ENCODE measurements at places on chromosomes 2 and 18. TPM values are rescaled to one million over a fixed set of nuclear protein-coding genes. Genes with fewer than 3 reads are reported as not detected.

- DNase-seq: no peak
Measured at GRCh38 chr2:98333922-98334321, 12.3 kb upstream of the CNGA3 start.

- peak; percentile 83 for DNase-seq
Measured at GRCh38 chr2:101038455-101039255, 36.6 kb downstream of the RPL31 start.

- DNase-seq: no peak
Measured at GRCh38 chr18:58476022-58476421, 152.9 kb downstream of the ALPK2 start.

DNA sequence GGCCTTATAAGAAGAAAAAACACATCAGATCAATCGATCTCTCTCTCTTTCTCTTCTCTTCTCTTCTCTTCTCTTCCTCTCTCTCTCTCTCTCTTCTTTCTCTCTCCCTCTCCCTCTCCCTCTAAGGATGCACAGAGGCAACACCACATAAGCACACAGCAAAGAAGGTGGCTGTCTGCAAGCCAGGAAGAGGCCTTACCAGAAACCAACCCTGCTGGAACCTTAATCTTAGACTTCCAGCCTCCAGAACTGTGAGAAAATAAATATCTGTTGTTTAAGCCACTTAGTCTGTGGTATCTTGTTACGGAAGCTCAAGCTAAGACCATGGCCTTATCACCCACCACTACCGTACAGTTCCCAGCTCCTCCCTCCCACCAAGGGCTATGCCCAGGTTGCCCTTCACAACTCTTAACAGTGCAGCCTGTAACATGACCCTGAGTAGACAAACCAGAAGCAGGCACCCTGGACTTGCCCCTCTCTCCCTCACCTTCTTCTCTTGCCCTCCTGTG, 25.2 kb upstream of the TMEM237 start:
- DNase-seq: no peak

DNA sequence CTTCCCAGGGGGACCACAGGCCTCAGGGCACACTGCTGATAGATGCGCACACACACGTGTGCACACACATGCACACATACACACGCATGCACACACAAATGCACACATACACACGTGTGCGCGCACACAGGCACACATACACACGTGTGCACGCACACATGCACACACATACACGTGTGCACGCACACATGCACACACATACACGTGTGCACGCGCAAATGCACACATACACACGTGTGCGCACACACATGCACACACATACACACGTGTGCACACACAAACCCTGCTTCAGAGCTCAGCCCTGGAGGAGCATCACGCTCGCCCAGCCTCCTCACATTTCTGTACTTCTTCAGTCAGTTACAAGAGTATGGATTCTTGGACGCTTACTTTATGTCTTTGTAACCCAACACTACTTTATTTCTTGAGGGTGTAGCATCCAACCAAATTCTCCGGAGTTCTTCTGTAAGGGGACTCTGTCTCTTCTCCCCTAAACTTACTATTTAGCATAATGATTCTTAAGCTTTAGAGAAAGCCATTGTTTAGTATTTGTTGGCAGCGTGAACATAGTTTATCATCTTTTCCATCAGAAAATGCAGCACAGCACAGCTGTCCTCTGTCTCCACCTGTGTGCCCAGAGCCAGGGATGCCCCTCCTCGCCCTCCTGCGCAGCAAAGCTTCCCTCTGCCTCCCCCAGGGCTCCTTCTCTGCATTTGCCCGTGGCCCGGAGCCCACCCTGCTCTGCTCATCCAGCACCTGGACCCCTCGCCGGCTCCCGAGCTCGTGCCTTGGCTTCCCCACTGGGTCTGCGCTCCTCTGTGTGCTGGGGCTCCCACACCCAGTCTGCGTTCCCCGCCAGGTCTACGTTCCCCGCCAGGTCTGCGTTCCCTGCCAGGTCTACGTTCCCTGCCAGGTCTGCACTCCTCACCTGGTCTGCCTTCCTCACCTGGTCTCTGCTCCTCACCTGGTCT, 74.4 kb upstream of the CTDP1 start:
- no peak for DNase-seq

- DNase-seq: no peak
Measured at GRCh38 chr2:203689426-203690116, 16.9 kb upstream of the CD28 start.

GRCh38 chr2:144681389-144681788, 161.5 kb upstream of the ZEB2 start:
- DNase-seq: no peak

GRCh38 chr2:109535217-109535946, 78.4 kb downstream of the SEPTIN10 start:
- no peak for DNase-seq

DNA sequence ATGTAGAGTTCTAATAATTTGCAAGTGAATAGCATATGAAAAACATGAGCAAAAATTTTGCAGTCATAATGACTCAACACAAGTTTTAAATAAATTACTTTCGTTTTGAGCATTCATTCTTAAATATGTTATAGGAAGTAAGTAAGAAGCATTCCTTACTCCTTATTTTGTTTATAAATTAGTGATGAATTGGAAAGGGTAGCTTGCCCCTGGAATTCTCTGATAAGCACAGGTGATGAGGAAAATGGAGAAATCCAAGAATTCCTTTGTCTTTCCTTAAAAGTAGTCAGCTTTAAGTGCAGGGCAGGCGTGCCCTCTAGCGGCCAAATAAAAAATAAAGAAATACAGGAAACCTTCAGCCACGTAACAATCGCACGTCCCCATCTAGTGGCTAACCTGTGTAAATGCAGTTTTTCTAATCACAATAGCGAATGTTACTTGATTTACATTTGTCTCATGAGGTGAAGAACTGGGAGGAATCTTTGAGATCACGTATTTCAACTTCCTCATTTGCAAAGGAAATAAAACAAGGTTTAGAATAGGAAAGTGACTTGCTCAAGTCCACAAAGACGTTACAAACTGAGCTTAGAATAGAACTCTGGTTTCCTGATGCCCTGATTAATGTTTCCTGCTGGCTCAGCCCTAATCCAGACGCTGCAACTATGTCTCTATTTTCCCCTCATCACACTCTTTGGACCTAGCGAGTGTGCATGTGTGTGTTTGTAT, 47.2 kb upstream of the ZNG1B start:
- peak; percentile 76 for DNase-seq

DNA sequence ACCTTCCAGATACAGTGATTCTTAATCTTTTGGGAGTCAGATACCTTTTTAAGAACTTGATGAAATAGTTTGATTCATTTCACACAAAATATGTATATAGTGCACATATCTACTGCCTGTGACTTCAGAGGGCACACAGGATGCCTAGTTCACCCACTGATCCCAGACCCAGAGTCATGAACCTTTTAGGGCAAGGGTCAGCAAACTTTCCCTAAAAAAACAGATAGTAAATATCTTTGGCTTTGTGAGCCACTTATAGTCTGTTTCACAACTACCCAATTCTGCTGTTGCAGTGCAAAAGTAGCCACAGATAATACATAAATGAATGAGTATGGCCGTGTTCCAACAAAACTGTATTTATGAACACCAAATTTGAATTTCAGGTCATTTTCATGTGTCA, 124.9 kb downstream of the ANKRD44 start:
- no peak for DNase-seq

GRCh38 chr2:38751596-38752410, 642 bp upstream of the SRSF7 start:
- DNase-seq: peak; percentile 54

- DNase-seq: no peak
Measured at GRCh38 chr2:239249776-239250175, 151.0 kb downstream of the HDAC4 start.

DNA sequence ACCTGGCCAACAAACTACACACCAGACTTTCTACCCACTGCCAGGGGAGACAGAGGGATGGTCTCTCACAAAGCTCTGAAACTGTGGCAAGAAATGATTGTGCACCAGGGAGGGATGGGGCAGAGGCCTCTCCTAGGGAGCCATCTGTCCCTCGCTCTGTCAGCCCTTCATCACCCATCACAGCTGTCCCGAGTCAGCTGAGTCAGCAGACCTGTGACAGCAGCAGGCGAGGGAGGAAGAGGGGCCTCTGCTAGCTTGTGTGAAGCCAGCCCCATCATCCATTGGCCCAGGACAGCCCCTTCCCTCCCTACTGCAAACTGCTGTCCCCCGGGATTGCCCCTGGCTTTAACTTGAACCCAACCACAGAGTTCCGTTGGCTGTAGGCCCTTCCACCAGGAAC, 5.0 kb downstream of the SH2D6 start:
- no peak for DNase-seq

- no peak for DNase-seq
Measured at GRCh38 chr2:212667751-212668316, 129.2 kb upstream of the ERBB4 start.

DNA sequence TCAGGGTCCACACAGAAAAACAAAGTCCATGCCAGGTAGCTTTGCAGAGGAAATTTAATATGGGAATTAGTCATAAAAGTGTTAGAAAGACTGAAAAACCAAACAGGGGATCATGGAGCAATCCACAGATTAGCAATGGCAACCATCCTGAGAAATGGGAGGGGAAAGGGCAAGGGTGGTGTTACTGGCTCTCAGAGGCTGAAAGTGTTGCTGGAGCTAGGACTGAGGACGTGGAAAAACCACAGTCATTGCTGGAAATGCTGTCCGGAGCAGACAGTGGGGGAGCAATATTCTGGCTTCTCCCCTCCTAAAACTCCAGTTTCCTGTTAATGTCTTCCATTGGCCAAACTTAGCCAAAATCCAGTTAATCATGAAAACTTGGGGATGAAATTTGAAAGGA, 172.4 kb downstream of the ZBTB7C start:
- no peak for DNase-seq

DNA sequence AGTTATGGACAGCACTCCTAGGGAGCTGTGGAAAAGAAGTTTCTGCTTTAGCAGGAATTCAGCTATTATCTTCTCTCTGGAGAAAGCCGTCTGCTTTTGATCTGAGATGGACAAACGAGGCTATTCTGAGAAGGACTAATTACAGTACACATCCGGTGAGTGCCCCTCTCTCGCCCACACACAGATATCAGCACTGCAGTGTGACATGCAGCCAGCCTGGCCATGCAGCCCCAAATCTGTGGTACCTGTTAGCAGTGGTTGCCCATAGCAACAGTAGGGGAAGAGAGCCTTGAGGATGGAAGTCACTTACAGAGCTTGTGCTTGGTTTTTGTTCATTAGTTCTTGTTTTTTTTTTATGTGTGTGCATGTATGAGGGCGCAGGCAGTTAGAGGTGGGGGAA, 73.9 kb upstream of the TRIB2 start:
- DNase-seq: no peak

DNA sequence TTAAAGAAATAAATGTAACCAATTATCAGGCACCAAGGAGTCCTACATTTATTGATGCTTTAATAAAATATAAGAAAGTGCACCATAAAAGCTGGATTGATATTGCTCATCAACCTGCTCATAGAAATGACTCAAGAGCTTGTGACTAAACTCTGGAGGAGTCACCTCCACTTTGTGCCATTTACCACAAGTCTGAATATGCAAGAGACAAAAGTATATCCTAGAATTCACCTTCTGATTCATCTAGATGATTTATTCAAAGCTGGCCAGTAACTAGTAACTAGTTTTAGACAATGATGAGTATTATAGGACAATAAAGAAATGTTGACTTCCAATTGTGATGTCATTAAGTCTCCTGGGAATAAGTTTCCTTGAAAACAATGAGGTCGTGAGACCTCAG, 146.0 kb upstream of the SOX11 start:
- no peak for DNase-seq

GRCh38 chr18:5524660-5525059, 19.1 kb downstream of the EPB41L3 start:
- DNase-seq: peak; percentile 48

GRCh38 chr2:142423603-142424002, 292.8 kb upstream of the LRP1B start:
- no peak for DNase-seq

GRCh38 chr2:96747061-96747617, 7.3 kb upstream of the LMAN2L start:
- DNase-seq: no peak

GRCh38 chr2:16613539-16614011, 52.1 kb downstream of the CYRIA start:
- DNase-seq: peak; percentile 45

DNA sequence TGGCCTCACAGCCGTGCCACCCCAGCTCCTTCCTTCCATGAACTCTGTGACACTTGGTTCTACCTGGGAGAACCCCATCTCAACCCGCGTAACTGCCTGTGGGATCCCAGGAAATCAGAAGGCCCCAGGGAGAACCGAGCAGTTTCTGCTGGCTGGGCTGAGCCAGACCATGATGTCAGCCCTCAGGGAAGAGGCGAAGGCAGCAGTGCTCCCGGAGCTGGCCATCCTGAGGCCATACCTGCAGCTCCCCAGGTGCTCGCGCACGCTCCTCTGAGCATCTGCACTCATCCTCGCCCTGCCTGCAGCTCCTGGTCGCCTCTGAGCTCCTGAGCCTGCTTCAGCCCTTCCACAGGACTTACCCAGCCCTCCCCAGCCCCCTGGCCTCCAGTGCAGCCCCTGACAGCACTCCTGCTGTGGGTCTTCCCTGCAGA, 186.1 kb downstream of the SEPTIN10 start:
- no peak for DNase-seq

DNA sequence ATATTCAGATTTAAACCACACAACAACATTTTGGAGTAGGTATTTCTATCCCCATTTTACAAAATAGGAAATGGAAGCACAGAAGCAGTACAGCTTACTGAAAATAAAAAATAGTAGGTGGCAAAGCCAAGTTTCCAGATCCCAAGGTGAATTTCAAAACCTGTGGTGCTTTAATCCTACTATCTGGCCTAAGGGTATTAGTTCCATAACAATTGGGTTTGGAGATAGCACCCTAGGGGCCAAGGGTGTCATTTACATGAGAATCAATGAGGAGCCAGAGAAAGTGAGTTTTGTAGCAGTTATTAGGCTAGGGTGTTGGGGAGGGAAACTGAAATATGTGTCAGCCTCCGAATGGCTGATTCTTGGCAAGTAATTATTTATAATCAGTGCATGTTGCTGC, 24.9 kb downstream of the OSBPL6 start:
- DNase-seq: no peak

DPYSL5 gene
- not detected for total RNA-seq

HOXD13 gene
- 10.3 TPM for total RNA-seq

CNGA3 gene
- total RNA-seq: not detected

LYPD1 gene
- 28.8 TPM for total RNA-seq

GIGYF2 gene
- total RNA-seq: 62.7 TPM

UPP2 gene
- not detected for total RNA-seq

MEX3C gene
- total RNA-seq: 76.3 TPM

OSR1 gene
- total RNA-seq: not detected

LCT gene
- total RNA-seq: not detected

AFTPH gene
- total RNA-seq: 44.4 TPM

ERICH2 gene
- total RNA-seq: 0.45 TPM

CLEC4F gene
- total RNA-seq: not detected

RESP18 gene
- total RNA-seq: not detected

NTSR2 gene
- total RNA-seq: not detected

GPR17 gene
- not detected for total RNA-seq

ARHGEF4 gene
- 2.9 TPM for total RNA-seq

UCN gene
- total RNA-seq: 6.0 TPM

CDH7 gene
- total RNA-seq: 3.3 TPM

NYAP2 gene
- not detected for total RNA-seq

All from SK-MEL-5 (cell line).